Activated B cell treated with CpG ODN at 0.5 μM for 24 hours (primary cell): ENCODE measurements at places on chromosomes 2 and 18.
A peak's percentile ranks its signal among the peaks of the same experiment; 100 is the strongest.

GRCh38 chr2:172951554-172951953, 124.1 kb upstream of the MAP3K20 start:
- no peak overlapping the region for H3K4me3 ChIP-seq
- no peaks in the 10 kb centered on the region for H3K36me3 ChIP-seq
- no peak for DNase-seq

GRCh38 chr2:111965062-111965461, 66.7 kb downstream of the MERTK start:
- H3K4me1 ChIP-seq, result no peaks in the 10 kb centered on the region
- no peaks in the 10 kb centered on the region for H3K36me3 ChIP-seq
- H3K27me3 ChIP-seq, result peaks cover 7% of the 10 kb centered on the region
- no peak overlapping the region for H3K4me3 ChIP-seq

DNA sequence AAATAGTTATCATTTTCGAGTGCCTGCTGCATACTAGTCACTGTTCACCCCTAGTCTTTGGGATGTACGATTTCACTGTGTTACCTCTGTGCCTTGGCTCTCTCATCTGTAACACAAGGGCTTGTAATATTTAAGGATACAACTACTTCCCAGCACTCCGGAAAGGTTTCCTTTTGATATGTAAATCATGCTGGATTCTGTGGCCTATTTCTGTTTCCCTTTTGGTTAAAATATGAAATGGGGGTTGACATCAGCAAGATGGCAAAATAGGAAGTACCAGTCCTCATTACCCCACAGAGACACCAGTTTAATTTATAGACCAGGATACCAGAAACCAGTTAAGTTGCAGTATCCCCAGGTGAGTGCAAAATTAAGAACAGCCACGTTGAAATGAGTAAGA, 23.5 kb downstream of the PSMG2 start:
- H3K36me3 ChIP-seq, result peaks cover 57% of the 10 kb centered on the region
- no peaks in the 10 kb centered on the region for H3K27me3 ChIP-seq
- DNase-seq, result no peak
- no peak overlapping the region for H3K27ac ChIP-seq
- H3K4me1 ChIP-seq, result no peaks in the 10 kb centered on the region
- no peak overlapping the region for H3K4me3 ChIP-seq

GRCh38 chr2:75603477-75603876, 42.7 kb upstream of the EVA1A start:
- H3K36me3 ChIP-seq, result no peaks in the 10 kb centered on the region
- no peak overlapping the region for H3K4me3 ChIP-seq
- no peak for DNase-seq
- no peaks in the 10 kb centered on the region for H3K4me1 ChIP-seq
- H3K27me3 ChIP-seq, result peaks cover 45% of the 10 kb centered on the region

- no peak overlapping the region for H3K27ac ChIP-seq
- no peaks in the 10 kb centered on the region for H3K27me3 ChIP-seq
- H3K4me1 ChIP-seq, result no peaks in the 10 kb centered on the region
- no peak overlapping the region for H3K4me3 ChIP-seq
- DNase-seq, result no peak
- peaks cover 75% of the 10 kb centered on the region for H3K36me3 ChIP-seq
Measured at GRCh38 chr18:23547846-23548245, 38.5 kb downstream of the NPC1 start.

DNA sequence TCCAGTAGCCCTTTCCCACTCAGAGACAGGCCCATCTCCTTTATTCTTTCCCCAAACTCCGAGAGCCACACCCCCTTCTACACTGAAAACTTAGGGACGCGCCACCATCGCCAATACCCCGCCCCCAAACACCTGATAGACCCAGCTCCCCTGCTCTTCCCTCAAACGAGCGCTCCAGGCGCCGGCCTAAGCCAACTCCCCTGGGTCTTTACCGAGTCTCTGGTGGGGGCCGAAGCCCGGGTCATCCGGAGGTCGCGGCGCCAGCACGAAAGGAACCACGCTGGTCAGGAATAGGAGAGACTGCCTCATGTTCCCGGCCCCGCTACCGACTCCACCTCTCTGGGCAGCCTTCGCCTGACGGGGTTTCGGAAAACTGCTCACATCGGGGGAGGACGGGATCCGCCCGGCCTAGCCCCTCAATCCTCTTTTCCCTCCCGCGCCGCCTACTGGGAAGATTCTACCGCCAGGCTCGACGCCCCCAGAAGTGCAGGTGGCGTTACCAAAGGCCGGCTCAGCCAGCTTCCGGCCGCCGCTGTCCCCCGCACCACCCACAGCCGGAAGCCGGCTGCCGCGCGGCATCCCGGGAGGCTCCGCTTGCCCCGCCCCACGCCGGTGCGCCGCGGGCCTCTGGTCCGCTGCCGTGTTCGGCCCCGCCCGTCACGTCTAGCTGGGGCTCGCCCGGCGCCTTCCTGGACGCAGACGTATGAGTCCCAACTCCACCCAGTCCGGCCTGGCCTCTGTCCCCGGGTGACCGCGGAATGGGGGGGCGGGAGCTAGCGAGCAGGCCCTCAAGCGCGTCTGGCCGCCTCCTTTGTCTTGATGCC, at the start of gene ADAM17:
Gene ADAM17 (minus strand): TSS at position 534 of the 824 bp plus-strand sequence. CDS start 225 bp downstream, at position 309.
- H3K4me3 ChIP-seq, result peak within 1 kb of the TSS; percentile 96
- H3K4me1 ChIP-seq, result peaks cover 54% of the 10 kb centered on the region
- no peaks in the 10 kb centered on the region for H3K27me3 ChIP-seq
- DNase-seq, result peak; percentile 92
- H3K36me3 ChIP-seq, result peaks cover 18% of the 10 kb centered on the region
- peak within 1 kb of the TSS; percentile 98 for H3K27ac ChIP-seq

DNA sequence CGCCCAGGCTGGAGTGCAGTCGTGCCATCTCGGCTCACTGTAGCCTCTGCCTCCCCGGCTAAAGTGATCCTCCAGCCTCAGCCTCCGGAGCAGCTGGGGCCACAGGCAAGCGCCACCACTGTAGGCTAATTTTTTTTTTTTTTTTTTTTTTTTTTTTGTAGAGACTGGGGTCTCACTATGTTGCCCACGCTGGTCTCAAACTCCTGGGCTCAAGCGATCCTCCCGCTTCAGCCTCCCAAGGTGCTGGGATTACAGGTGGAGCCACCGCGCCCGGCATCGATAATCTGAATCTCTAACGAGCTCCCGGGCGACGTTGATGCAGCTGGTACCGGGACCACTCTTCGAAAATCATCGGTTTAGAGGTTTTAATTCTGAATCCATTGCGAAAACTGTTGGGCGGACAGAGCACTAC, 520 bp upstream of the CYP20A1 start:
- peaks cover 32% of the 10 kb centered on the region for H3K4me1 ChIP-seq
- peak overlapping the region; percentile 95 for H3K27ac ChIP-seq
- H3K36me3 ChIP-seq, result peaks cover 29% of the 10 kb centered on the region
- DNase-seq, result no peak
- H3K27me3 ChIP-seq, result no peaks in the 10 kb centered on the region

- no peak overlapping the region for H3K27ac ChIP-seq
- no peak overlapping the region for H3K4me3 ChIP-seq
- DNase-seq, result no peak
- no peaks in the 10 kb centered on the region for H3K4me1 ChIP-seq
- H3K27me3 ChIP-seq, result peaks cover 8% of the 10 kb centered on the region
Measured at GRCh38 chr2:48711343-48711742, 44.2 kb downstream of the LHCGR start.

GRCh38 chr2:234288974-234289455, 207.9 kb downstream of the ARL4C start:
- H3K4me1 ChIP-seq, result peaks cover 54% of the 10 kb centered on the region
- DNase-seq, result peak; percentile 50
- H3K4me3 ChIP-seq, result no peak overlapping the region
- H3K36me3 ChIP-seq, result no peaks in the 10 kb centered on the region
- H3K27me3 ChIP-seq, result peaks cover 17% of the 10 kb centered on the region
- no peak overlapping the region for H3K27ac ChIP-seq

GRCh38 chr2:225428360-225428759, 28.9 kb downstream of the NYAP2 start:
- H3K27me3 ChIP-seq, result no peaks in the 10 kb centered on the region
- H3K27ac ChIP-seq, result no peak overlapping the region
- no peaks in the 10 kb centered on the region for H3K36me3 ChIP-seq
- DNase-seq, result no peak

GRCh38 chr2:75035444-75036353, 77.3 kb downstream of the POLE4 start:
- no peak overlapping the region for H3K27ac ChIP-seq
- H3K4me3 ChIP-seq, result no peak overlapping the region
- no peak for DNase-seq
- H3K4me1 ChIP-seq, result no peaks in the 10 kb centered on the region

- no peak overlapping the region for H3K4me3 ChIP-seq
- H3K36me3 ChIP-seq, result peaks cover 37% of the 10 kb centered on the region
- no peak overlapping the region for H3K27ac ChIP-seq
- no peak for DNase-seq
Measured at GRCh38 chr2:97781981-97782380, 68.6 kb downstream of the ZAP70 start.

DNA sequence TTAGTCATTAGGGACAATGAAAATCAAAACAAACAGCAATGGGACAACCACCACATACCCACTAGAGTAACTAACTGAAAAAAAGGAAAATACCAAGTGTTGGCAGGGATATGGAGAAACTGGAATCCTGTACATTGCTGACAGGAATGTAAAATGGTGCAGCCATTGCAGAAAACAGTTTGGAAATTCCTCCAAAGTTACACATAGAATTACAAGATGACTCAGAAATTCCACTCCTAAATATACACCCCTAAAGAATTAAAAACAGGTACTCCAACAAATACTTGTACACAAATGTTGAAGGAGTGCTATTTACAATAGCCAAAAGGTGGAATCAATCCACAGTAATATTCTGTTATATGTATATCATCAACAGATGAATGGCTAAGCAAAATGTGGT, 110.9 kb downstream of the ROCK1 start:
- H3K27me3 ChIP-seq, result no peaks in the 10 kb centered on the region
- no peak overlapping the region for H3K4me3 ChIP-seq
- peaks cover 86% of the 10 kb centered on the region for H3K36me3 ChIP-seq
- no peak overlapping the region for H3K27ac ChIP-seq
- no peak for DNase-seq

DNA sequence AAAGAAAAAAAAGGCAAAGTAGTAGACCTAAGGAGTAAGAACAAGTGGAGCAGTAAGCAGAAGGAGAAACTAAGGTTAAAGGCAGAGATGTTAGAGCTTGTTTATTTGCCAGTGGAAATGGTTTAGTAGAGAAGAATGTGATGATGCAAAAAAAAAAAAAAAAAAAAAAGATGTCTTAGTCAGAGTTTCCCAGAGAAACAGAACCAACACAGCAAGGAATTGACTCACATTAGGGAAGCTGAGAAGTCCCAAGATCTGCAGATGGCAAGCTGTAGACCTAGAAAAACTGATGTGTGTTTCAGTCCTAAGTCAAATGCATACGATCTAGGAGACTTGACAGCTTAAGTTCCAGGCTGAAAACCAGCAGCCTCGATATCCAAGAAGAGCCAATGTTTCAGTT, 1548.8 kb upstream of the LRRTM1 start:
- no peaks in the 10 kb centered on the region for H3K4me1 ChIP-seq
- H3K27me3 ChIP-seq, result no peaks in the 10 kb centered on the region
- DNase-seq, result no peak
- H3K4me3 ChIP-seq, result no peak overlapping the region

- no peak overlapping the region for H3K27ac ChIP-seq
- H3K4me3 ChIP-seq, result no peak overlapping the region
- no peak for DNase-seq
Measured at GRCh38 chr2:135585586-135585985, 54.3 kb downstream of the R3HDM1 start.

GRCh38 chr2:159515441-159515840, 100.9 kb downstream of the BAZ2B start:
- H3K27ac ChIP-seq, result peak overlapping the region; percentile 84
- H3K36me3 ChIP-seq, result peaks cover 4% of the 10 kb centered on the region
- H3K4me1 ChIP-seq, result peaks cover 31% of the 10 kb centered on the region
- no peak for DNase-seq
- peak overlapping the region; percentile 71 for H3K4me3 ChIP-seq
